GM06990 (cell line): ENCODE measurements at places on chromosomes 2 and 18.
A peak's percentile ranks its signal among the peaks of the same experiment; 100 is the strongest.

GRCh38 chr2:218155953-218156479 is 10.7 kb downstream of the CXCR1 start:
- no peak for DNase-seq

GRCh38 chr18:35159782-35160181 is 81.1 kb upstream of the ZNF397 start:
- DNase-seq: no peak

DNA sequence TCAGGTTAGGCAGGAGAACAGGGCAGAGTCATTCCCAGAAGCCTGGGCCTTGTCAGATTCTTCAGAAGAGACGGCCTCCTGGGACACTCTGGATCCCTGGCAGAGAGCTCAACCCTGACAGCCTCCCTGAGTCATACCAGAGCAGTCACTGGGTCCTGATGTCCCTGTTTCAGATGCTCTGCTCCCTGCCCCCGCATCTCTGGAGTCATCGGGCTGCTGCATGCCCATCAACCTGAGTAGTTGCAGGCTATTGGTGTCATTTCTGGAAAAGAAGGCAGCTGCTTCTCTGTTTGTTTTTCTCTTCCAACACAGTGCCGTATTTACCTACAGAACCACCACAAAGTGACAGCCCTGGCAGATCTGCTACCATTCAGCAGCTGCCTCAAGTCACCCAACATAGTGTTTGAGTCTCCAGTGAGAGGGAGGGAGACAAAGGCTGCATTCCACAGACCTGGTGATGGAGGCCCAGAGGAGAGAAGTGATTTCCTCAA is 145.1 kb downstream of the B3GNT2 start:
- DNase-seq: peak; percentile 40

DNA sequence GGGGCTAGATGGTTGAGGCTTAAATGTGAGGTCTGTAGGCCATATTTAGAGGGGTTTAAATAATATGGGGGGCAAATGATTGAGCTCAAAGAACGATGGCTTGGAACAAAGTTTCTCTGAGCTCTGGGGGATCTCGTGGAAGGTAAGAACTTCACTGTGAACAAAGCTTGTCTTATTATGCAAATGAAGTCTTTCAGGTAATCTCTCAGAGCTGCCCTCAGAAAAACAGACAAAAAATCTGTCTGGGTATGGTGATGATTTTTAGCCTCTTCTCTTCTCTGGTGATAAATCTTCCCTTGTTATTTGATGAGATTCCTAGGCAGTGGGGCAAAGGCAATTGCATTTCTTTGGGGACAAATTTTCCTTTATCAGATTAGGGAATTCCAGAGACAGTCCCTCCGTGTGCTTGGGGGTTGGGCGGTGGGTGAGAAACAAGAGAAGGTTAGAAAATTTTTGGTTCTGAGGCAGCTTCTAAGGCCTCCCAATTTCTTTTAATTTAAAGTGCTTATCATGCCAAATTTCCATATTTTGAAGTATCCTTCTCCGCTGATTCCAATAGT is 760.4 kb downstream of the TSN start:
- no peak for DNase-seq

- DNase-seq: no peak
Measured at GRCh38 chr2:60007671-60008070, 545.8 kb downstream of the BCL11A start.

DNA sequence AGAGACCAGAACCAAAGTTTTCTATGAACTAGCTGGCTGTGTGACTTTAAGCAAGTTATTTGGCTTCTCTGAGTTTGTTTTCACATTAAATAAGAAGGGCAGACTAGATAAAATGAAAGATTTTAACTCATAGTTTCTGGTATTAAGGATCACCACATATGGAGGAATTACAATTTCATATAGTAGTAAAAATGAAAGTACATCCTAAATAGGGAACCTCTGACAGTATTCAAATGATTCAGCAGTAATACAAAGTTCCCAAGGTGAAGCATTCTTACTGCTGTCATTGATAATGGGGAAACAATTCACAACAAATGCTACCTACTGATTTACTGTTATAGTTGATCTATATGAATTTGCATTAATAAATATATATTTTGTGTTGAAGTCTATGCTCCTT is 170.3 kb upstream of the VRK2 start:
- peak; percentile 46 for DNase-seq

GRCh38 chr2:238488347-238488826 is 61.7 kb downstream of the ASB1 start:
- no peak for DNase-seq

- DNase-seq: no peak
Measured at GRCh38 chr2:223306371-223306770, 254.4 kb downstream of the KCNE4 start.

DNA sequence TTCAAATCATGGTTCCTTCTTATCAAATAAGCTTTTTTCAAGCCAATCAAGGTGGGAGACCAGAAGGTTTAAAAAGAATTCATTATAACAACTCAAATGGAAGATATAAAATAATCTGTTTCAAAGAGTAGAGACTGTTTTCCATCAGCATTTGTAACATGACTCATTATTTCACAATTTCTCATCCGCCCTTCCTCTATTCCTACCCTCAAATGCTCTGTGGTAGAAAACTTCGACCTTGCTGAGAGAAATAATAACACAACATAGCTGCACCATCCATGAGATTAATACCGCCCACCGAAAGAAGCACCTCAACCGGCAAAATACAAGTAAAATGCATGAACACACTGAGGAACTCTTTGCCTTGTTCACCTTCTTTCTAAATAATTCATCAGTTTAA is 2039.2 kb upstream of the CELF4 start:
- DNase-seq: no peak

GRCh38 chr18:8776013-8776943 is 70.9 kb downstream of the MTCL1 start:
- DNase-seq: no peak

DNA sequence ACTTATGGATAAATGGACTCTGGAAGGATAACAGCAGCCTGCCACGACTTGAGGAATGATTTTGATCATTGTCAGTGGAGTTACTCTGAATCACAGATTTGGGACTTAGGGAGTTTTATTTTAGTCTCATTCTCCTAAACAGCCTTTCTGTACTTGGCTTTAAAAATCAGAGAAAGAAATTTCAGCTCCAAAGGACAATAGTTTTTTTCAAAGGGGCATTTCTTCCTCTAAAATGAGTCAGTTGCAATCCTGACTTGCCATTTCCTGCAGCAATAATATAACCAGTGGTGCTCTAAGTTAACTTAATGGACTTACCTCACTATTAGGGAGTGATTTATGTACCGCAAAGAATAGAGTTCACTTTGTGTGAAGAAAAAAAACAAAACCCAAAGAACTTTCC is 35.1 kb upstream of the MTX2 start:
- DNase-seq: no peak

DNA sequence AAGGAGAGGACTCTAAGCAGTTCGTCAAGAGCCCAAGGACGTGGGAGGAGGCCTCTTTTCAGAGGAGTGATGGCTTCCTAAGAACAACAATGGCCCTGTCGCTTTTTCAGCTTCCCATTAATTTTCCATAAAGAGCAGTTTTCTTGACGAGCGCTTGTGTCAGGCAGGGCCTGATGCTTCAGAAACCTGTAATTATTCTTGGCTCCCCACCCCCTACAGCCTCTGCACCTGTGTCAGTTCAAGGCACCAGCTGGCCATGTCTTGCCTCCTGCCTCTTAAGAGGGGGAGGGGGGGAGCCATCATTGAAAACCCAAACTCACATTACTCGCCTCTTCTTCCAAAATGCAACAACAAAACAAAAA is 32.3 kb downstream of the KLF7 start:
- DNase-seq: no peak

DNA sequence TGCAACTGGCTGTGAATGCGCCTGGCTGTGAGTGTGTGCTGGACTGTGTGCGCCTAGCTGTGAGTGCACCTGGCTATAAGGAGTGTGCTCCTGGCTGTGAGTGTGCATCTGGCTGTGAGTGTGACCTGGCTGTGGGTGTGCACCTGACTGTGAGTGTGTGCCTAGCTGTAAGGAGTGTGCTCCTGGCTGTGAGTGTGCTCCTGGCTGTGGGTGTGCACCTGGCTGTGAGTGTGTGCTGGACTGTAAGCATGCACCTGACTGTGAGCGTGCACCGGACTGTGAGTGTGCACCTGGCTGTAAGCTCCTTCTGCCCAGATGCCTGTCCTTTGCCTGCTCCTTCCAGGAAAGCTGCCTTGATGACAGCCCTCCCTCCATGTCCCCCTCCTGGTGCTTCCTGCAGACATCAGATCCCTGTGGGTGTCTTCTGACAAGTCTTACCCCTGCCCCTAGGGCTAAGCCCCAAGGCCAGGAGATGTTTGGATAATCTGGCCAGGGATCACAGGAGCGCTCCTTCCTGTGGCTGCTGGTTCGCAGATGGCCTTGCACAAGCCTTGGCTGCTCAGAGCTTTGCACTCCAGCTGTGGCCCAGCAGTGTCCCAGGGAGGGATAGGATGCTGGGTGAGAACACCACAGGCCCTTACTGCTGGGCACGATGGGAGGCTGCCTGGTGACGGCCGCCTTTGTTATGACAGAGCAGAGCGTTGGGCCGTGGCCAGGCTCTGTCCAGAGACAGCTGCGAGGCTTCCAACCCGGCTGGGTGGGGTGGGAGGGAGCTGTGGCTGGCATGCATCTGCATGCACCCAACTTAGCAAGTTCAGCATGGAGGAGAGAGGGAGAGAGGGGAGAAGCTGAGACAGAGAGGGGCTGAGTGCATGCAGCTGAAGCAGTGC is 89.9 kb downstream of the GLI2 start:
- DNase-seq: no peak

- no peak for DNase-seq
Measured at GRCh38 chr2:232629129-232629475, 4.3 kb upstream of the EFHD1 start.

GRCh38 chr2:48026865-48027264 is 120.6 kb upstream of the FBXO11 start:
- no peak for DNase-seq

GRCh38 chr2:386406-387103 is 98.7 kb upstream of the ALKAL2 start:
- DNase-seq: no peak

- DNase-seq: no peak
Measured at GRCh38 chr2:118845522-118846441, 1.7 kb downstream of the EN1 start.

DNA sequence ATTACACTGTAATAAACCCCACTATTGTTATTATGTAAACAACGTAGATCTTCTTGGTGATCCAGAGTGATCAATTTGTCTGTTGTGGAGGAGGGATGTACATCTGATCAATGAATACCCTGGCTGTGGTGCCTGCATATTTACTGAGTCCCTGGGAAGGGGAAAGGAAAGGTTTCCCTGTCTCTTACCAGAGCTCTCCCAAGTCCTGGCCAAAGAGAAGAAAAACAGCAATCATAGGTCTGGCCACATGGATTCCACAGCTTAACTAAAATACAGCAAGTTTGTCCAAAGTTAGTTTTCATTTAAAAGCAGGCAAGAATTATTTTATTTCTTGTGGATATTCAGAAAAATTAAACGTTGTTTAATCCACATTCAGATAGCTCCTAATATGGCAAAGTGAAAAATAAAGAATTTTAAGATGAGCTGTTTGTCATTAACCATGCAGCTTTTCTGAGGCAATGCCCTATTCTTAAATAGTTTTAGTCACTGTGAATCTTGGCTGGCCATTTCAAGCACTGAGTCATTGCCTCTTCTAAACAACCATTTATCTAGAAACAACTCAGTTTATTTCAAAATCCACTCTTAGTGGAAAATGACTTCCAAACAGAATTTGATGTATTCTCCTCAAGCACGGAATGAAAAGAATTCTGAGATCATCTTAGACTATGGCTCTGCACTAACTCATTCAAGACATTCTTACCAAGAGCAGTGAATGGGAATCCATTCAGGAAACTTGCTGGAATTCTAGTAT is 1004.4 kb upstream of the CDH2 start:
- DNase-seq: no peak

GRCh38 chr18:58348951-58349350 is 279.9 kb downstream of the ALPK2 start:
- DNase-seq: no peak

- no peak for DNase-seq
Measured at GRCh38 chr2:182870227-182870626, 3.8 kb upstream of the FRZB start.

GRCh38 chr2:182980115-182980514 is 58.1 kb downstream of the NCKAP1 start:
- peak; percentile 15 for DNase-seq

DNA sequence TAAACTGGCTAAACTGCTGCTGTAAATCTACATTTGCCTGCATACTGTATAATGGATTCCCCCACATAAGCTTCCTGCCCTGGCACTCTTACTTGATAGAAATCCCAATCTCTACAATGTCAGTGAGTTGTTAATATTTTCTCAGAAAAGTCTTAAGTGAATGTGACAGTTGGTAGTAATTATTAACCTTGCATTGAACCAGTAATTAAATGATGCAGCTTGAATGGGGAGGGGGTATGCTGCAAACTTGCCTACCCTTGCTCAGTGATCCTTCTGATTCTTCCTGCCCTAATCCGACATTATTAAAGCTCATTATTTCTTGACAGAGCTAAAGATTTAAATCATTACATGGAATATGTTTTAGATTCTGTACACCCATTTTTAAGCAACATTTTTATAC is 119.0 kb upstream of the CDH7 start:
- no peak for DNase-seq

DNA sequence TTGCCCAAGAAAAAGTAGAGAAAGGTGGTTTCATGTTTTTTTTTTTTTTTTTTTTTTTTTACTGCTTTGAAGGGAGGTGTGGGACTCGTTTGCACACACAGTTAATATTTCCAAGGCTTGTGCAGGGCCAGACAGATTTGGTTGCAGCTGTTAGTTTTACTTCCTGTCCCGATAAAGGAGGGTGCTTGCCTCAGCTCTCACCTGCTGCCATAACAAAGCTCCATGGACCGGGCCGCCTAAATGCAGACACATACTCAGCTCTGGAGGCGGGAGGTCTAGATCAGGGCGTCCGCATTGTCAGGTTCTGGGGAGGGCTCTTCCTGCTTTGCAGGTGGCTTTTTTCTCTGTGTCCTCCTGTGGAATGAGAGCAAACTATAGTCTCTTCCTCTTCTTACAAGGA is 69.9 kb downstream of the ODC1 start:
- DNase-seq: peak; percentile 56

- DNase-seq: no peak
Measured at GRCh38 chr2:28052691-28053090, 162.2 kb downstream of the BABAM2 start.

DNA sequence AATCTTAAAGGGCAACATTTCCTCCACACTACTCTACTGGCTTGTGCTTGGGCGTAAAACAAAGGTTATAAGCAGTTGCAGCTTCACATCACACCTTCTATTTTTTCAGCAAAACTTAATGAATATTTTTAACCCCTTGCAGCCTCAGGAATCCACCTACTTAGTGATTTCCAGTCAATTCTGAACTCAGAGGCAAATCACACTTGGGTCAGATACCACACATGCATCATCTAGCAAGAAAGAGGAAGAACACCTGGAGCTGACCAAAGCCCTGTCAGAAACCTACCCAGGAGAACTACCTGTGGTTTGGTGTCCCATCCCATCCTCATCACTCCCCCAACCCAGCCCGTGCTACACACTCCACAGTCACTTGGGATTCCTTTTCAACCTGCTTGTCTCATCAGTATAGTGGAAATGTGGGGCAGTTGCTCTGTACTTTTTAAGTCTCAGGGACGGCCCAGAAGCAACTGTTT is 25.5 kb downstream of the PIAS2 start:
- DNase-seq: peak; percentile 78
